ENCODE measurements at places on chromosomes 12 and 14. TPM values are rescaled to one million over a fixed set of nuclear protein-coding genes. Genes with fewer than 3 reads are reported as not detected.

Gene KLRD1
- 1.9 TPM for total RNA-seq

Gene SLC5A8
- total RNA-seq: not detected

- no peak for DNase-seq
Observed at GRCh38 chr14:70237710-70238109, 49.0 kb upstream of the SLC8A3 start.

Gene FGF6
- not detected for total RNA-seq

- DNase-seq: no peak
Observed at GRCh38 chr12:91240386-91241095, 57.9 kb upstream of the DCN start.

Gene MYH6
- not detected for total RNA-seq

Data from thoracic aorta (tissue), 2 donors.